CD8-positive, alpha-beta memory T cell (primary cell): ENCODE measurements at places on chromosomes 12 and 14. TPM values are rescaled to one million over a fixed set of nuclear protein-coding genes. Genes with fewer than 3 reads are reported as not detected.
A peak's percentile ranks its signal among the peaks of the same experiment; 100 is the strongest.

DNA sequence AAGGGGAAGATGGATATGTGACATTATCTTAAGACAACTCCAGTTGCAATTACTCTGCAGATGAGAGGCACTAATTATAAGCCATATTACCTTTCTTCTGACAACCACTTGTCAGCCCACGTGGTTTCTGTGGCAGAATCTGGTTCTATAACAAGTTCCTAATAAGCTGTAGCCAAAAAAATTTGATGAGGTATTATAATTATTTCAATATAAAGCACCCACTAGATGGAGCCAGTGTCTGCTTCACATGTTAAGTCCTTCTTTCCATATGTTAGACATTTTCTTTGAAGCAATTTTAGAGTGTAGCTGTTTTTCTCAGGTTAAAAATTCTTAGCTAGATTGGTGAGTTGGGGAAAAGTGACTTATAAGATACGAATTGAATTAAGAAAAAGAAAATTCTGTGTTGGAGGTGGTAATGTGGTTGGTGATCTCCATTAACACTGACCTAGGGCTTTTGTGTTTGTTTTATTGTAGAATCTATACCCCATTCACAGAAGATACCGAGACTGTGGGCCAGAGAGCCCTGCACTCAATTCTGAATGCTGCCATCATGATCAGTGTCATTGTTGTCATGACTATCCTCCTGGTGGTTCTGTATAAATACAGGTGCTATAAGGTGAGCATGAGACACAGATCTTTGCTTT, 36.9 kb downstream of the PSEN1 start:
- DNase-seq: no peak

DNA sequence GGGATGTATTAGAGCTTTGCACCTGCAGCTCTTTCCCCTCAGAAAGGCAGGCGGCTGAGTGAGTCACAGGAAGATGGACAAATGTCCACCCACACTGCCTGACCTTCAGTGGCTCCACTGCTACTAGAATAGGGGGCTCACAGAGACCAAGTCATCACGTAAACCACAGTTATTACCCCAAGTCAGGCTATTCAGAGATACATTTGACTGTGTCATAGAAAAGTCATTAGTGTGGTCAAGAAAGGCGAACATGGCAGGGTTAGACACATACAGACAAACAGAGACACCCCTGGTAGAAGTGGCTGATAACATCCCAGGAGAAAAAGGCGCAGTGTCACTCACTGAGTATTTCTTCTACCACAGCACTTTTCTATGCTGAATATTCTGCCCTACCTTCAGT, 36.0 kb downstream of the GCH1 start:
- DNase-seq: no peak

TAS2R50 gene
- 0.22 TPM for total RNA-seq

TSPAN8 gene
- total RNA-seq: not detected

DNA sequence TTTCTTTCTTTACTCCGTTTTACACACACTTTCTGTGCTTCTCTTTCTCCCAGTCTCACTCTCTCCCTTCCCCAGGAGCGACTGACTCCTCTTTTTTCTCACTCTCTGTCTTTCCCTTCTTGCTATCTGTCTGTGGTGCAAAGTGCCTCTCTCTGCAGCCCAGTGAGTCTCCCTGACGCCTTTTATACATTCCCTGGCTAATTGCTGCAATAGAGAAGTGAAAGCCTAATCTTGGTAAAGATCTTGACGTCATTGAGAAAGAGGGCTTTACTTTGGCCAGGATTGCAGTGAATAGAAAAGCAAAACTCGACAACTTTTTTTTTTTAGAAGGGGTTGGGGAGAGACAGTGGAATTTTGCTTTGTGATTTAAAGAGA, 706 bp upstream of the DIO2 start:
- DNase-seq: no peak

LDHB gene
- total RNA-seq: 1,700 TPM

DNA sequence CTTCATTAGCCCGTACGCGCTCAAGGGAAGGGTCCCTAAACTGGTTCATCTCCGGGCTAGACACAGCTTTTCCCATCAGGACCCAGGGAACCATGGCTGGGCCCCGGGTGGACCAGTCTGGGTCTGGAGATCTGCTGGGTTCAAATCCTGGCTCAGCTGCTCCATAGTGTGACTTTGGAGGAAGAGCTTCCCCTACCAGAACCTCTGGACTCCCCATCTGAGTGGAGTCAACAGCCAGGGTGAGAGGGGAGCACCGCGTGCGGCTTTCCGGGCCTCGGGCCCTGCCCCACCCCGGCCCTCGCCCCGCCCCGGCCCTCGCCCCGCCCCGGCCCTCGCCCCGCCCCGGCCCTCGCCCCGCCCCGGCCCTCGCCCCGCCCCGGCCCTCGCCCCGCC, 41.2 kb downstream of the BEGAIN start:
- DNase-seq: no peak

- DNase-seq: no peak
These were observed 430 bp downstream of the SLC41A2 start for GRCh38 chr12:104957719-104958000.

CLEC12A gene
- total RNA-seq: not detected

GRCh38 chr14:96088481-96088880, 49.3 kb downstream of the C14orf132 start:
- DNase-seq: no peak

GRCh38 chr14:64715146-64715627, 11.0 kb downstream of the PLEKHG3 start:
- DNase-seq: no peak

DNA sequence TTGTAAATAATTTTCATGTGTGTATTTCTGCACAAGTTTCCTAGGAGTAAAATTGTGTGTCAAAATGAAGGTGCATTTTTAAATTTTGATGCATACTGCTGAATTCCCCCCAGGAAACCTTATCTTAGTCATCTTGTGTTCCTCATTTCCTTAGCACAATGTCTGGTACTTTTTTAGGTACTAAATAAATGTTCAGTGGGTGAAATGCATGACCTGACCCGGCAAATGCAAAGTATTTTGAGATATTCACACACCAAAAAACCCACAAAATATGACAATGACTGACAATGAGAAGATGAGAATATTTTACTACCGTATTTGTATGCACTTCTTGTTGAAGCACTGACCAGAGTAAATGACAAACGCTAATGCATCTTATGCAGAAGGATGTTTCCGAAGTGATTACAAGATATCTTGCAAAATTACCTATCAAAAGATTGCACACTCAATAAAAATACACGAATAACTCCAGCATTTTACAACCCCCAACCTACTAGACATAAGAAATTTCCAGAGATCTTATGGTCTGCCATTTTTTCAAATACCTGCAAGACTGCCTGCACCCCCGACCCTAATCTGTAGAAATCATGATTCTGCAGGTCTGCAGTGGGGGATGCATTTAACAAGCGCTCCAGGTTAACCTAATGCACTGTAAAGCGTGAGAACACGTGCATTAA, 895 bp upstream of the PRKAB1 start:
- no peak for DNase-seq

PAH gene
- 1.5 TPM for total RNA-seq

- no peak for DNase-seq
These were observed 200.4 kb upstream of the SYT10 start for GRCh38 chr12:33639975-33640374.

DNA sequence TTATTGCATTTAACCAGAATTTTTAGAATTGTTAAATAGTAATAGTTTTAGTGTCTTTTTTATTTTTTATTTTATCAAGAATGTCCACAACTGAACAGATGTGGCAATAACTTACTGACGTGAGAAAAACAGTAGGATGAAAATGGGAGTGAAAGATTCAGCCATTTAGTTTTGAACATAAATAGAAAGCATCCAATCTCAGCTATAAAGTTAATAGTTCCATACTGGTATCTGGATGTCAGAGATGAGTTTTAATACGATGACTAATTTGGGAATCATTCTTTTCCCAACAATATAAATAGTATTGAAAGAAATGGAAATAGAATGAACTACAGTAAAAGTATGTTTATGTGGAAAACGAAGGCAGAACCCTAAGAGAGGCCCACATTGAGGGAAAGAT, 159.4 kb downstream of the EPS8 start:
- no peak for DNase-seq

DNA sequence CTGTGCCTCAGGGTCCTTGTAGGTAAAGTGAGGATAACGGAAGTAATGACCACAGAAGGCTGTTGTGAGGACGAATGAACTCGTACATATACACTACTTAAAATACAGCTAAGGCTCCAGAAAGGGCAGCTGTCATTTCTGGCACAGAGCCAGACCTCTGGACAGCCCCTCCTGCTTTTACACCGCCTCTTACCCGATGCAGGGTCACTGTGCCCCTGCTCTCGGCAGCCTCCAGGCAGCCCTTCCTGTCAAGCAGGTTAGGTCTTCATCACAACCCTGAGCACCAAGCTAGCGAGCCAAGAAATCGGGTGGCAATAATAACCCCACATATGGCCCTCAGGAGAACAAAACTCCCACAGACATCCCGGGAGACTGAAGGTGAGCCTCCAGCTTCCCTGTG, 8.5 kb downstream of the TMEM229B start:
- DNase-seq: no peak

- DNase-seq: no peak
These were observed 386 bp downstream of the HDAC7 start for GRCh38 chr12:47819138-47819895.

- no peak for DNase-seq
These were observed 755.4 kb upstream of the MDGA2 start for GRCh38 chr14:48430805-48431204.

- DNase-seq: no peak
These were observed 47.0 kb upstream of the ERGIC2 start for GRCh38 chr12:29427964-29428363.

DNA sequence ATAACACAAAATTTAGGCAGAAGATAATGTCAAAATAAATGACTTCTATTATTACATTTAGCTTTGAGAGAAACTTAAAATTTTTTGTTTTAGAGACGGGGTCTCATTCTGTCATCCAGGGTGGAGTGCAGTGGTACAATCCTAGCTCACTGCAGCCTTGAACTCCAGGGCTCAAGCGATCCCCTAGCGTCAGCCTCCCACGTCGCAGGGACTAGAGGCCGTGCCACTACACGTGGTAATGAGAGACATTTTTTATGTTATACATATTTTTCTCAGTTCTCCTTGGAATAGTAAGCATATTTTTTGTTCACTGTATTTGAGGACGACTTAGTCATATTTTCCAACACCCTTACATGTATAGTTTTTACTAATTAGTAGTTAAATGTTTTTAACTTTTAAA, 21.5 kb upstream of the NUDT4 start:
- no peak for DNase-seq

CD27 gene
- total RNA-seq: 110 TPM

ALDH1L2 gene
- total RNA-seq: 0.69 TPM

SLC2A13 gene
- total RNA-seq: 6.5 TPM

RASSF8 gene
- not detected for total RNA-seq

ADAMTS20 gene
- total RNA-seq: not detected

GRCh38 chr14:73289308-73289707, 52.0 kb downstream of the PAPLN start:
- no peak for DNase-seq

RFLNA gene
- total RNA-seq: not detected

GRCh38 chr14:62934439-62934838, 110.8 kb downstream of the KCNH5 start:
- DNase-seq: no peak

GRCh38 chr12:123723765-123724164, 11.6 kb downstream of the ATP6V0A2 start:
- no peak for DNase-seq

DNA sequence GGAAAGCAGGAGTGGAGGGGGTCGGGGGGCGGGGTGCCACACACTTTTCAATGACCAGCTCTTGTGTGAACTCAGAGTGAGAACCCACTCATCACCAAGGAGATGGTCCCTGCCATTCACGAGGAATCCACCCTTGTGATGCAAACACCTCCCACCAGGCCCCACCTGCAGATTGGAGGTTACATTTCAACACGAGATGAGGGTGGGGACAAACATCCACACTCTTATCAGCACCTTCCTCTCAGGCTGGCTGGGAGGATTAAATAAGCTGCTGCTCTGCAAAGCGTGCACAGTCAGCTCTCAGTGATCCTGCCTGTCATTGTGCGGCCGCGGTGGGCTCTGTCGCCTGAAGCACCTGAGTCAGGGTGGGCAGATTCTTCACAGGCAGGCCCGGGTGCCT, 39.7 kb downstream of the AACS start:
- no peak for DNase-seq

WNT1 gene
- total RNA-seq: not detected

GLI1 gene
- 0.55 TPM for total RNA-seq

GRCh38 chr14:49972131-49972671, 79.3 kb downstream of the ARF6 start:
- peak; percentile 26 for DNase-seq

GRCh38 chr14:50357124-50357523, 39.6 kb downstream of the CDKL1 start:
- no peak for DNase-seq

PLCZ1 gene
- not detected for total RNA-seq

DNA sequence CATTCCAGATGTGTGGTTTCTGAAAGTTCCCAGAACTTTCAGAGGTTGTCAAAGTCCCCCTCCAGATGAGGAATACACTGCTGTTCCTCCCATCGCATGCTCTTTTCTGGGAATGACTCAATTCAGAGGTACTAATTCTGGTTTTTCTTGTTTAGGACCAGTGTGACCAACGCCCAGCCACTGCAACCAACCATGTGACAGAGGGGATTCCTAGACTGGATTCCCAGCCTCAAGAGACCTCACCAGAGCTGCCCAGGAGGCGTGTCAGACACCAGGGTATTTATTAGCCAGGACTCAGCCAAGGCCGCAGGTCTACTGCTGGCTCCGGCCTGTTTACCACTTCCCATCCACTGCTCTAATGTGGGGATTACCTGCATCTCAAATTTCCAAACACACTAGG, 24.2 kb downstream of the TRAFD1 start:
- DNase-seq: no peak

SAMD15 gene
- 1.0 TPM for total RNA-seq

FAM161B gene
- total RNA-seq: 1.7 TPM

DNA sequence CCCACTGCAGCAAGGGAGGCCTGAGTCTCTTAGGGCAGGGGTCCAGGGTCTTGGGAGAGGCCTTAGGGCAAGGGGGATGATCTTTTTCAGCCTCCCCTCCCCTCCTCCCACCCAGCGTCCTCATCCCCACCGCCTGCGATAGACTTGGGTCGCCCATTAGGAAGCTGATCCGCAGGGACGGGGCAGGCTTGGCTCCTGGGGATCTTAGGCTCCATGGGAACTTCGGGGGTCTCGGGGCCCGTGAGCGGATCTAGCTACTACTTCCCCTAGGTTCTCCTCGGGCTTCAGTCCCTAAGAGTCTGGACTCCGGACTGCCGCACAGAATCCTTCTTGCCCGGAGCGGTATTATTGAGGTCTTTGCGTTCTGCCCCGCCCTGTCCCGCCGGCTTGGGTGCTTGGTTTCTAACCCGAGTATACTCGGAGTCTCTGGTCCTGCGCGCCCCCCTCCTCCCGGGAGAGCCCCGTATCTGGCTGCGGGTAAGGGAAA, 2.2 kb upstream of the PTHLH start:
- no peak for DNase-seq

- DNase-seq: no peak
These were observed 14.1 kb downstream of the STAB2 start for GRCh38 chr12:103600967-103601728.

DNA sequence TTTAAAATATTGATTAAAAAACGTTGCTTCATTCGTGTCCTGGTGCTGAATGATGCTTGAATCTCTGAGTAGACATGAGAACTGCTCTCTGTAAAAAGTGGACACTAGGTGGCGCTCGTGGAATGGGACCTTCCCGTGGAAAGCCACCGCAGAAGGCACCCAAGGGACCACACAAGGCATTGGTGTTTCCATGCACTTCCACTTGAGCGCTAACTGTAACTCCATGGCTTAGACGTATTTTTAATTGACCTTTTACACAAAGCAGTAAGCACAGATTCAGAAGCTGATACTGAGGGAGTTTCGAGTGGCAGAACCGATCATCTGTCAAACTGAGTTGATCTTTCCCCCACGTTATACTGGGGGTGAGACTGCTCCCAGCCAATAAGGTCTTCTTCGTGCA, 135.3 kb downstream of the PRKCH start:
- peak; percentile 87 for DNase-seq
